Dermis microvascular lymphatic vessel endothelial cell (primary cell): ENCODE measurements at places on chromosomes 4 and X. TPM values are rescaled to one million over a fixed set of nuclear protein-coding genes. Genes with fewer than 3 reads are reported as not detected.

Gene CD40LG
- total RNA-seq, result not detected in 2 replicates

Gene STARD8
- total RNA-seq, result 20.0 and 44.5 TPM in 2 replicates

Gene TMEM31
- 0.13 TPM in 1 of 2 replicates, not detected in the other for total RNA-seq

Gene CFP
- 0.13 and 0.26 TPM in 2 replicates for total RNA-seq

Gene ERAS
- total RNA-seq, result not detected in 2 replicates

Gene GAGE13
- total RNA-seq, result not detected in 2 replicates

Gene SERPINA7
- not detected in 2 replicates for total RNA-seq

Gene ARHGAP4
- total RNA-seq, result 4.9 and 5.1 TPM in 2 replicates

Gene CFAP99
- total RNA-seq, result not detected in 2 replicates

Gene P2RY10
- not detected in 2 replicates for total RNA-seq

Gene UCP1
- not detected in 2 replicates for total RNA-seq

Gene ABLIM2
- total RNA-seq, result 2.6 and 2.8 TPM in 2 replicates

Gene SYTL5
- total RNA-seq, result not detected in 2 replicates

Gene CXCL5
- total RNA-seq, result 0.13 TPM in 2 replicates

Gene FAM236B
- total RNA-seq, result not detected in 2 replicates
